ENCODE measurements at places on chromosomes 7 and 10.

DNA sequence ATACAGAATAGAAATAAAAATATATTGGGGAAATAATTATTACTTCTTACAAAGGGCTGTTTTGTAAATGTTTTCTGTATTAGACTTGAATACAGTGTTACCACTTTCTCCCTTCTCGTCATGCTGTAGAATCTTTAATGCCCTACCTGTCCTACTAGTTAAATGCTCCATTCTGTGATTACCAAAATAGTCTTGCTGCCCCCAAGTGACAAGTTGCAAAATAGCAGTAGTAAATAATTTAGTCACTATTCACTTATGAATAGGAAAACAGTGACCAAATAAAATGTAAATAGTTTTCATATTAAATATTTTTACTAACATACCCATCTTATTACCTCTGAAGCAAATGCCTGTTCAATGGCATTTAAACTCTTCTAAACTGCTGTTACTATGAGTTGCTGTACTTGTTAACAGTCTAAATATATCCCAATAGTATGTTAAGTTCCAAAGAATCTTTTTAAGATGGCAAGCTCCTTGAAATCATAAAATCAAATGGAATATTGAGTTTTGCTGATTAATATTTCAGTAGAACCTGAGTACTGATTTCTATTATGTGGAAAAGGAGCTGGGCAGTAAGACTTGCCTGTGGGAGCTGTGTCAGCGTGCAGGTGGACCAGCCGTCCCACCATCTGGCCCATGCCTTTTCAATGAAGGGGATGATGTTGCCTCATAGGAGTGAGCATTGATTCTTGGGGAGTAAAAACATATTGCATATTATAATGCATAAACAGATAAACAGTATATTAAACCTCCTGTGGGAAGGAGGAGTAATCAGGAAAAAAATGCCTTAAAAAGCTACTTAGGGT, 18.1 kb upstream of the OIT3 start:
- peak; percentile 43 for DNase-seq

GRCh38 chr7:45495618-45496017, 78.5 kb upstream of the ADCY1 start:
- no peak for DNase-seq

DNA sequence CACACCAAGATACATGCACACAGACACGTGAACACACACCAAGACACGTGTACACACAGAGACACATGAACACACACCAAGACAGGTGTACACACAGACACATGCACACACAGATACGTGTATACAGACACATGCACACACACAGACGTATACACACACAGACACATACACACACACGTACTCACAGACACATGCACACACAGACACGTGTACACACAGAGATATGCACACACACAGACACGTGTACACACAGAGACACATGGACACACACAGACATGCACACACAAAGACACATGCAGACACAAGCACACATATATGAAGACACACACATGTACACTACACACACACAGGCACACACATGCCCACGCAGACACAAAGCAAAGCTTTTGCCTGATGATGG, 134.6 kb downstream of the TCERG1L start:
- no peak for DNase-seq

DNA sequence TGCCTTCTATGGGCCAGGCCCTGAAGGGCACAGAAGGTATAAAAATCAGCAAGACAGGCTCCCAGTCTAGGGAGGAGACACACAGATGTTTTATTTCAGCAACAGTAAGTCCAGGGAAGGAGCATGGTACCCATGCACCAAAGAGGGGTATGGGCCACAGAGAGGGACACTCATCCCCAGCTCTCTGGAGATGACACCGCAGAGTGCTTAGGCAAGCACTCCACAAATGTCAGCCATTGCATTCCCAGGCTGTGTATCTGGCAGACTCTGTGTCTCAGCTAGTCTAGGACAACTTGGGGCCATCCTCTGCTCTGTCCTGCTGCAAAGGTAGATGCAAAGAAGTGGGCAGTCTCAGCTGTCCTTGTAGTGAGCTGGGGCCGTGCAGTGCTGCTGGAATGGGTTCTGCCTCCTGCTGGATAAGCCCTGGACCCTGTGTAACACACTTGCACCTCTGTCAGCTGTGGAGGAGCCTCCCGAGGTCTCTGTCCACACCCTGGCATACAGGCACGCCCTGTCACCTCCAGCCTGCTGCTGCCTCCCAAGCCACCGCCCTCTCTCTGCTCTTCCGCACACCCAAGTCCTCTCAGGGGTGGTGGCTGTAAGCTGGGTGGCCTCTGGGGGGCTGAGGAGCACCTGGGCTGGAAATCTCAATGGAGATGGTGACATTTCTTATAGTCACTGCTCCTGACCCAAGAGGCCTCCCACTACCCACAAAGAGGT, 57.6 kb downstream of the VOPP1 start:
- DNase-seq = no peak

DNA sequence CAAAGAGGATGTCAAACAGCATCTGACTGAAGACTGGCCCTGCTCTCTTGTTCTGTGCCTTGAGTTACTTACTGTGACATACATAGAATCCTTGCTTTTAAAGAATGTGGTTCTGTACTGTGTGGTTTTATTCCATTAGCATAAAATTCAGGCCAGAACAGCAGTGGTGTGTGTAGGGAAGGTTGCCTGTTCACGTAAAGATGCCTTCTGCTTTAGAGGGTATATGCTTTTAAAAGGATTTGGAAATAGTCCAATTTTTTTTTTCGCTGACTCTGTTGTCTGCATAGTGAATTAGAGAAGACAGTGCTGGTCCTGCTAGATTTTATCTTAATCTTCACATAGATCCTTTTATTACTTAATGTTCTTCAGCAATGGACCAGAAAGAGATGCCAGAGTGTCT, 470.8 kb upstream of the SEMA3A start:
- DNase-seq = no peak

- DNase-seq = no peak
Measured at GRCh38 chr10:68231817-68232251, at the start of gene ATOH7. Gene ATOH7 (minus strand): TSS chr10:68232113. CDS start chr10:68231677, 436 bp downstream.

- no peak for DNase-seq
Measured at GRCh38 chr7:135392701-135393100, 117.2 kb downstream of the CNOT4 start.

- DNase-seq = peak; percentile 34
Measured at GRCh38 chr10:3976718-3977117, 191.7 kb upstream of the KLF6 start.

- no peak for DNase-seq
Measured at GRCh38 chr7:137992104-137992549, 9.8 kb downstream of the CREB3L2 start.

- DNase-seq = no peak
Measured at GRCh38 chr10:58086144-58086762, 181.4 kb downstream of the IPMK start.

DNA sequence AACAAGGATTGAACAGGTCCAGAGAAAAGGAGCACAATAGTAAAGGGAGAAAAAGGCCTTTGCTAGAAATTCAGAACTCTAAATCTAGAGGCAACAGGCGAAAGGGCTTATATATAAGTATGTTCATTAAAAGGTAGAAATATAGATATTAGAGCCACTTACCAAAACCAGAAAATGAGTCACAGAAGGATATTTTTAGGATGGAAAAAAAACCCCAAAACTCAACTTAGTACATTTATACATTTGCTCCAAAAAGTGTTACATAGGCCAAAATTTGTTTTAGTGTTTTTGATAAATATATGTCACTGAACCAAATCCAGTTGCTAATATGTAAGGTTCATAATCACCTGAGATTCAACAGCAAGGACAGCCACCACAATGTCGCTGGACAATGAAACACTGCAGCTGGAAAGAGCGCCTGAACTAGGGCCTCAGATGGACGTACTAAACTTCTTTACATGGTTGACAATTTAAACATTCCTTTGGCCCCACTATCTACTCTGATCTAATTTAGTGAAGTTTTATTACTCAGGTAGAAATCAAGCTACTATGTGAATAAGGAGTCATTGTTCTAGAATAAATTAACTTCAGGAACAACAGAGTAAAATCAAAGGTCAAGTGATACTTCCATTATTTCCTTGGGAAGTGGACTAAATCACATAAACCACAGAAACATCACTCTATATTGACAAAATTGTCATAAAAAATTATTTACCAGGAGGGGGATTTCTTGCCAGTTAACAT, 10.9 kb downstream of the FAM3C start:
- DNase-seq = no peak

GRCh38 chr7:36605261-36606051, 118.8 kb downstream of the AOAH start:
- no peak for DNase-seq

DNA sequence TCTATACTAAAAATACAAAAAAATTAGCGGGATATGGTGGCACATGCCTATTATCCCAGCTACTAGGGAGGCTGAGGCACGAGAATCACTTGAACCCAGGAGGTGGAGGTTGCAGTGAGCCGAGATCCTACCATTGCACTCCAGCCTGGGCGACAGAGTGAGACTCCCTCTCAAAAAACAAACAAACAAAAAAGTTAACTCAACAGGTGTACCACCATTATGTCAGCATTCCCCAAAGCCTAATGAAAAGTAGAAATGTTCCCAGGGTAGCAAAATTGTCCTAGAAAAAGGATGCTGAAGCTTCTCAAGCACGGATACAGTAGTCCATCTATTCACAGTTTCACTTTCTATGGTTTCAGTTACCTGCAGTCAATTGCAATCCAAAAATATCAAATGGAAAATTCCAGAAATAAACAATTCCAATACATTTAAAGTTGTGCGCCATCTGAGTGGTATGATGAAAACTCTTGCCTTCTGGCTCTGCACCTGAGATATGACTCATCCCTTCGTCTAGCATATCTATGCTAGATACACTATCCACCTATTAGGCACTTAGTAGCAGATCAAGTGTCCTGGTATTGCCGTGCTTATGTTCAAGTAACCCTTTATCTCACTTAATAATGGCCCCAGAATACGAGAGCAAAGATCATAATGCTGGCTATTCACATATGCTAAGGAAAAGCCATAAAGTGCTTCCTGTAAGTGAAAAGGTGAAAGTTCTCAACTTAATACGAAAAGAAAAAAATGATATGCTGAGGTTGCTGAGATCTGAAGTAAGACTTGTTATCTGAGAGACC, 37.2 kb upstream of the SLC35G1 start:
- no peak for DNase-seq

DNA sequence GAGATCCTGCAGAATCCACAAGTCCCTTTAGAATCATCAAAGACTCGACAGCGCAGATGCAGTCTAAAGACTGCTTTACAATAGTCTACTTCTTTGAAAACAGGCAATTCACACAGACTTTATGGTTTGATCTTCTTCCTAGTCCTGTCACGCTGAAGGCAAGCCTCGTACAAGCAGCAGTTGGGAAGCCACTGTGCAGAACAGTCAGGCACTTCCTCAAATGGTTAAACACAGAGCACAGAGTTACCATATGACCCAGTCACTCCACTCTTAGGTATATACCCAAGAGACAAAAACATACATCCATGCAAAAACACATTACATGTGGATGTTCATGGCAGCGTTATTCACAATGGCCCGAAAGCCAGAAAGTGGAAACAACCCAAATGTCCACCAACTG, 41.4 kb downstream of the LRRC20 start:
- no peak for DNase-seq

DNA sequence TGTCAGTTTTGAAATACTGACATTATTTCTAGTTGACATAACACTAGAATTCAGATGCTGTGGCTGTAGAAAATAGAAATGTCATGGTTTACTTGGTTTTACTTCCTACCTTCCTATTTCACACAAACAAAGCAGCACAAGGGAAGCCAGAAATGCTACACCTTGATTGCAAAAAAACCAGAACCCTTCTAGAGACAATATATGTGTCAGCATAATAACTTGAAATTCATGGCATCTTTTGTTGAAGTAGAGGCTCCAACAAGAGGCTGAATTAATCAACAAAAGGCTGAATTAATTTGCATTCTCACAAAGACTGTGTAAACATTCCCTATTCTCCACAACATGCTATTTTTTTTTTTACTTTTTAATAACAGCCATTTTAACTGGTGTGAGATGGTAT, 25.2 kb downstream of the ZNF117 start:
- DNase-seq = no peak

GRCh38 chr7:23357190-23358093, 58.3 kb downstream of the MALSU1 start:
- peak; percentile 30 for DNase-seq

GRCh38 chr7:391961-392524, 102.1 kb downstream of the FOXL3 start:
- no peak for DNase-seq

DNA sequence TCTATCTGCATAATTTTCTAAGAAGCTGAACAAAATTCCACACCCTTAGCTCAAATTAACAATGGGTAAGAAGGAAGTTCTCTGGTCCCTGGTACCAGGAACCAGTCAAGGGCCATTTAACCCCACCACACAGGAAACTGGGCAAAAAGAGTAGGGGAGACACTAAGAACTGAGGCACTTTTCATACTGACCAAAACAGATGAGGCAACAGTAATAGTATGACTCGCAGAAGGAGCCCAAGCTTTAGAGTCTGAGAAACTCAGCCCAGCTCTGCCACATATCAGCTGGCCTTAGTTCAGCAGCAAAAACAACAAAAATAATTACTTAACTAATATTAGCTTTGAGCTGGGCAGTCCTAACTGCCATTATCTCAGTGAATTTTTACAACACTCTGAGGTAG, 221.2 kb downstream of the FAM107B start:
- no peak for DNase-seq

DNA sequence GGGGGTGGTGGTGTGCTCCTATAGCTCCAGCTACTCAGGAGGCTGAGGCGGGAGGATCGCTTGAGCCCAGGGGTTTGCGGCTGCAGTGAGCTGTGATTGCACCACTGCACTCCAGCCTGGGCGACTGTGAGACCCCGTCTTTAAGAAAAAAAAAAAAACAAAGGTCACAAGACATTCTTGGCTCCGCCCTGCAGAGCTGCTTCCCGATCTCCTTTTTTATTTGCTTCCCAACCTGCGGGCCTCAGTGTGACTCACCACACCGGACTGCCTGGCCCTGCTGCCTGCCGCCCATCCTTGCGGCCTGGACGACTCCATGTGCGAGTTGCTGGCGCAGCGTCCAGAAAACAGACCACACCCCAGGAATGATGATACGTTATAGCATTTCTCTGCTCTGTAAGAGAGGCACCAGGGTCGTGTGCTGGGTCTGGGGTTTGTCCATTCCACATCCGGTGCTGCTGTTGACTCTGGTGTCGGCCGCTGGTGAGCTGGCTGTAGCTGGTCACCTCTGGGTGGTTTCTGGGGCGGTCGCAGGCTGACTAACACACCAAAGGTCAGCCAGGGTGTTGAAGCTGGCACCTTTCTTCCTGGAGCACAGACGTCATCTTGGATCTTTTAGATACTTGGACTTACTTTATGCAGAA, 123.6 kb downstream of the TCF7L2 start:
- DNase-seq = no peak

DNA sequence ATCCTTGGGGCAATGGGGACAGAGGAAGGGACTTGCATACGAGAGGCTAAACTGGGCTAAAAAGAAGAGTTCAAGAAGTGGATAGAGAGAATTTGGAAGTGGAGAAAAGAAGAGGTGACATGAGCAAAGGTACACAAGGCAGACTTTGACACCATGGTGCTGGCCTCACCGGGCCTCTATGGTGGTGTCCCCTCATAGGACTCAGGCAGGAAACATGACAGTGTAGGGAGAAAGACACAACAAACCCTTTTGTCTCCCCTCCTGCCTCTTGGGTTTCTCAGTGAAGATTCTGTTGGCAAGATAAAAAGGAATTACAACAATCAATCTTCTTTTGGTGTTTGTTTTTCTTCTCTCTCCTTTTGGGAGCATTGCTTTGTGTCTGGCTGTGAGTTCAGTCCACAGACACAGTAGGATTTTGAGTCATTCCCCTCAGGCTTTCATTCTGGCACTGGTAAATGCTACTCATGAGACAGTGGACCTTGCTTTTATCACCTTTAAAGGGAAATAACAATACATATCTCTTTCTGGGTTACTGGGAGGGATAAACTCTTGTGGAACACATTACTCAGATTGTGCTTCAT, 827.7 kb downstream of the TNS3 start:
- DNase-seq = no peak

All from CD4-positive, alpha-beta T cell treated with Interleukin-21 for 1 hour (primary cell).